ENCODE measurements at places on chromosomes 6 and 20. TPM values are rescaled to one million over a fixed set of nuclear protein-coding genes. Genes with fewer than 3 reads are reported as not detected.

- DNase-seq = peak; percentile 63
Measured at GRCh38 chr6:15352845-15353244, 107.0 kb downstream of the JARID2 start.

DNA sequence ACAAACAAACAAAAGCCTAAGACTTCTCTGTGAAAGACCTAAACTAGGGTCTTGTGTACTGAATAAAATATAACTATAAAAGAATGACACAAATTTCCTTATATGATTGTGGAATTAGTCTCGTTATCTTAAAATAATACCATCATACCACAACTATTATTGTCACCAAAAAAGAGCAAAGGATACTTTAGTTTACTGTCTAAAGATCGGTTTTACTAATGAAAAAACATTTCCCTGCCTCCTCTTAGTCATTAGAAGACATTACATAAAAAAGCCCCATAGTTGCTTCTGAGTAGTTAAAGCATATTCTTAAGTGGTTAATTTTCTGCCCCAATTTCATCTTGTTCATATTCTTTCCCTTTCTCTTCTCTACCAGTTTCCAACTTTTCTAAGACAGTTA lies 33.1 kb downstream of the PRL start:
- DNase-seq = no peak

DNA sequence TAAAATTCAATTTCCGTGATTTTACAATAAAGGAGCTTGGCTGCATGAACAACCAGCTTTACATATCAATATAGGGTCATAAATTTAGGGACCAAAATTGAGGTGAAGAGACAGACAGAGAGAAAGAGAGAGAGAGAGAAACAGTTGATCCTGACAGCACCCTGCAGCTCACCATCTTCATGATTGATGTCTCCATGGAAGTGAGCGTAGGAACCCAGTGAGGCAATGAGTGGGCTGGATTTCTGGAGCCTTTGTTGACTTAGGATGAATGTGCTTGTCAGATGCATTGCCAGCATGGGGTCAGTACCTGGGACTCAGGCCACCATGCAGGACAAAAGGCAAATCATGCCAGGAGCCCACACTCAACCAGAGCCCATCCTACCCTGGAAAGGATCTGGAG lies 165.1 kb upstream of the SYNDIG1 start:
- DNase-seq = no peak

DNA sequence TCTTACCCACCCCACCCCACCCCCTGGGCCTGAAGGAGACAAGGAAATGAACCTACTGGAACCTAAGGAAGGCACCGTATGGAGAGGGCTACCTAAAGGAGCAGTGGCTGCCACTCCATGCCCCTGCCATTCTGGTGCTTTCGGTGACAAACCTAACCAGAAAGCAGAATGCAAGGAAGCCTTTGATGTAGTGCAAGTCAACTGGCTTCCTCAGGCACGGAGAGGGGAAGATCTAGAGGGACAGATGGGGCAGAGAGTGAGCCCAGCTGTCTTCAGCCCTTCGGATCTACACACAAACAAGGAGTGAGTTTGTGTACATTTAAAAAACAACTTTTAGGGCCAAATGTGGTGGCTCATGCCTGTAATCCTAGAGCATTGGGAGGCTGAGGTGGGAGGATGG lies 39.5 kb downstream of the PPP1R16B start:
- no peak for DNase-seq

DNA sequence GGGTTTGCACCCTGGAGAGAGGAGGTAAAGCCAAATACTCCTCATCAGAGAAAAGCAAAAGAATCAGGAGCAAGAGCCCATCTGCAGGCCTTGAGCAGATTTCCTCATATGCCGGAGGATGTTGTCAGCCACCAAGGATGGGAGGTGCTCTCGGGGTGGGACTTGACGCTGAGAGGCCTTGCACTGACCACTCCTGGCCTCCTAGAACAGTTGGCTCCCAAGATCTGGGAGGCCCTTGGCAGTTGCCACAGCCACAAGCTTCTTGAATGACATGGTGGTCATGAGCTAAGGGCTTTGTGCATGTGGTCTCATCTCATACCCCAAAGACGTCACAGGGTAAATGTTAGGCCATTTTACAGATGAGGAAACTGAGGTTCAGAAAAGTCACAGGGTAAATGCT lies 75.2 kb upstream of the PMEPA1 start:
- no peak for DNase-seq

DNA sequence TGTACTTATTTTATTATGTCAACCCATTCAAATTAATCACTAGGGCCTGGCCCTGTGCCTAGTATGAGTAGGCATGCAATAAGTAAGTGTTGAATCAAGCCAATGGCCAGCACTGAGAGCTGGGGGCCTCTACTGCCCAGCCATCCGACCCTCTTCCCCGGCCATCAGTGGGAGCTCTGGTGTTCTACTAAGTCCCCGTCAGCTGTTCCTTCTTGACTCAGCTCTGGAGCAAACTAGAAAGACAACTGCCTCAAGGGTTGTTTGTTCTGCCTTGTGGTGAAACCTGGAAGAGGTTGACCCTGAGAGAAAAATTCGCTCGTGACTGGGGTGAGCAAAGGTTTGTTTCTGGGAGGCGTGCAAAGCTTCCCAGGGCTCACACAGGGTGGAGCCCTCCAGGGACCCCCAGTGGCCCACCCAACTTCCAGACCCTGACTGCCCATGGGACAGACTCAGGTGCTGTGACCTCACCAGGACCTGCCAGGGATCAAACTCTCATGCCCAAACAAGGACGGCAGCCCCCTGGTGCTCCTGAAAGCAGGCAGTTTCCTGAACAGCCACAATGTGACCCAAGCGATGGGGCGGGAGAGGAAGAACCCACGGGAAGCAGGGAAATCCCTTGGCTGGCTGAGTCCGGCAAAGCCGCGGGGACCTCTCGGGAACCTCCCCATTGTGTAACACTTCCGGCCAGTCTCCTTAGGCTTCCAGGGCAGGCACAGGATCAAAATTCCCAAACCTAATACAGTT lies 50.4 kb downstream of the BANF2 start:
- DNase-seq = peak; percentile 59

DNA sequence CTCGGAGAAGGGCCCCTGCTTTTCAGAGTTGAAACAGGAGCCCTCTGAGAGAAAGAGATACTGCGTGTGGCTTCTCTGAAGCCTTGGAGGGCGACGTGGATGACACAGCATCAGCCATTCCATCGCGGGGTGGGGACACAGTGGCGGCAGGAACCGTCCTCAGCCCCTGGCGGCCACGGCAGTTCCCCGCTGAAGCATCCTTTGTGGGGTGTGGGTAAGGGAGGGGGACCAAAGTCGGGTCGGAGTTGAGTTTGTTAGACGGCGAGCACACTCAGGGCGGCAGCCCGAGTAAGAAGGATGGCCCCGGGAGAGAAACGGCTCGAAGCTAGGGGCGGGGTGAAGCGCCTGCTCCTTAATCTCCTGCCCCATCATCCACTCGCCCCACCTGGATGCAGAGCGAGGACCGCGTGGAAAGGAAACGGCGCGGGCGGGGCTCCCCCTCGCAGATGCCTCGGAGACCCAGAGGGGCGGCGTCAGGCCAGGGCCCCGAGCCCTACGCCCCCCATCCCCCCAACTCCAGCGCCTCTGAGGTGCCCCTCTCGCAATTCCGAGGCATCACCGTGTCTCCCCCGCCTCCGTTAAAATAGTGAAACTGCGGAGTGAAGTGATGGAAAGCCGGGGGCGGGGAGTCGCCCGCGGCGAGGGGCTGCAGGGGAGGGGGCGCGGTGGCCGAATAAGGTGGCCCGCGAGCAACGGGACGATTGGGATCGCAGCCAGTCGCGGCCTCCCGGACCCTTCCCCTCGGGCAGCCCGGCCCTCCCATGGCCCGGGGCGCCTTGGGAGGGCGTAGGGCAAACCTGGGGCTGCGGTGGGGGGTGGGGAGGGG lies 796 bp upstream of the RREB1 start:
- DNase-seq = no peak

- no peak for DNase-seq
Measured at GRCh38 chr6:136564180-136564579, 14.0 kb upstream of the MAP7 start.

Gene IBTK
- 66.9 TPM for total RNA-seq

GRCh38 chr6:104229057-104229456 lies 630.7 kb downstream of the HACE1 start:
- DNase-seq = no peak

DNA sequence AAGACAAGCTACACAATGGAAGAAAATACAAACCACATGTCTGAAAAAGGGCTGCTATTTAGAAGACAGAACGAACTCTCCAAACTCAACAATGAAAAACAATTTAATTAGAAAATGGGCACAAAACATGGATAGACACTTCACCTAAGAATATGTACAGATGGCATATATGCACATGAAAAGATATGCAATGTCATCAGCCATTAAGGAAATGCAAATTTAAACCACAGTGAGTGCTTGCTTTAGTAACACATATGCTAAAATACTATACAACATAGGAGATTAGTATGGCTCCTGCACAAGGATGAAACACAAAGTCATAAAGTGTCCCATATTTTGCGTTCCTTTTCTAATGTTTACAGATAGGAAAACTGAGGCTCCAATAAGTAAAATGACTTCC lies 60.4 kb upstream of the FAM83B start:
- DNase-seq = no peak

GRCh38 chr6:34564181-34564580 lies 8.1 kb upstream of the SPDEF start:
- DNase-seq = no peak

Gene HUS1B
- total RNA-seq = 0.77 TPM

DNA sequence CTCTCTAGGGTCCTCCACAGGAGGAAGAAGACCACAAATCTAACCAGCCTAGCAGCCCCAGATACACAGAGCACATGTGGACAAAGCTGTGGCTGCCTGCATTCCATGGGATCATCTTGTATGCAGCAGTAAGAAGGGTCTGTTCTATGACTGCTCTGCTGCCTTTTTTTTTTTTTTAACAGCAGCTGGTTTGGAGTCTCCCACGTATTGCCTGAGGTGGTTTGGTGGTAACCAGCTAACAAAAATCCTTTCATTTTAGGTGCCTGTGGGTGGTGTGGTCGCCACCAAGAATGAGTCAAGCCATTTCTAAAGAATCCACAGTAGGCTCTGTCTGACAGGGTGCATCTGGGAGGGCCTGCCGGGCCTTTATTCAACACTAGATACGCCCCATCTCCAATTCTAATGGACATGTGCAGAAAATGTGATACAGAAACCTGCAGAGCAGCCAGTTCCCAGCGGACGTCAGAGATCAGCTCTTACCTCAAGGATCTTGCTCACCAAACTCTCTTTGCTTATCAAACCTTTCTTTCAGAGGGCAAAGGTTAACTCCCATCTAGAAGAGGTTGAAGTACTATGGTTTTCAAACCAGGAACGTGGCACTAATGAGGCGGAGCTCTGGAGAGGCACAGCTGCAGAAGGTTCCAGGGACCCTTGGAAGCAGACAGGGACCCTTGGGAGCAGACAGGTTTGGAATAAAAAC lies 32.0 kb downstream of the GNAS-AS1 start:
- no peak for DNase-seq

- peak; percentile 31 for DNase-seq
Measured at GRCh38 chr20:47258745-47259695, 97.5 kb downstream of the ZMYND8 start.

GRCh38 chr20:62893700-62894099 lies 32.1 kb upstream of the TCFL5 start:
- no peak for DNase-seq

Gene TLDC2
- under 0.01 TPM for total RNA-seq

- DNase-seq = no peak
Measured at GRCh38 chr20:8398263-8399051, 266.4 kb downstream of the PLCB1 start.
